ENCODE measurements at places on chromosomes 12 and 14.

DNA sequence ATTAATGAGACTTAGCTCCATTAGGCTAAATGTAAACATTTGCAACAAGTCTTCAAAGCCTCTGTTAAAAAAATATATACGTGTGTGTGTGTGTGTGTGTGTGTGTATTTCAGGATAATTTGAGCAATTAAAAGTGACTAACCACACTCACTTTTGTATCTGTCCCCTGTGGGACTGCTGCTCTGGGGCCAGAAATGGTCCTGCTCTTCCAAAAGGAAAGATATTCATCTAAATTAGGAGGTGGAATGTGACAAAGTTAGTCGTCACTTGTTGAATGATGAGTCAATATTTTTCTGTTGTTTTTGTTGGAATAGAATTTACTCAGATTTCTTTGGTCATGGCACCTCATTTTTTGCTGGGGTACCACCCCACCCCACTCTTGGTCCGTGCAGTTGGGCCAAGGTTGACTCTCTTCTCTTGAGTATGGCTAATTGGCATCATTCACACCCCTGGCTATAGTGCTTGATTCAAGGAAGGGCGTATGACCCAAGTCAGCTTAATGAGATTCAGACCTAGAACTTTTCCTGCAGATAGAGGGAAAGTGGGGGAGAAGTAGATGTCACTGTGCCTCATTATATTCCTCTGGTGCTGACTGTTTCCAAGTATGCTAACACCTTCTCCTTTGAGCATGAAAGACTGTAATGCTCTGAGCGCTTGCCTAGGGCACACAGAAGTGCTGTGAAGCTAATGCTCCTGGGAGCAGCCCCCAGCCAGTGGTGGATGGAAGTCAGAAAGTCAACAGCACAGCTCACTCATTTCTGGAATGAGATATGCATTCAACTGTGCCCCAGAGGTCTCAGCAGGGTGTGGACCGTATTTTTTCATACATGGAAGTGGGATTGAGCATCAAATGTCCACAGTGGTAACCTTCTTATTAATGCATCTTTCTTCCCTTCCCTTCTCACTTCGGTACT lies 577.0 kb upstream of the TBX3 start:
- DNase-seq, result no peak

- no peak for DNase-seq
Observed at GRCh38 chr14:90139199-90139598, 77.4 kb downstream of the KCNK13 start.

DNA sequence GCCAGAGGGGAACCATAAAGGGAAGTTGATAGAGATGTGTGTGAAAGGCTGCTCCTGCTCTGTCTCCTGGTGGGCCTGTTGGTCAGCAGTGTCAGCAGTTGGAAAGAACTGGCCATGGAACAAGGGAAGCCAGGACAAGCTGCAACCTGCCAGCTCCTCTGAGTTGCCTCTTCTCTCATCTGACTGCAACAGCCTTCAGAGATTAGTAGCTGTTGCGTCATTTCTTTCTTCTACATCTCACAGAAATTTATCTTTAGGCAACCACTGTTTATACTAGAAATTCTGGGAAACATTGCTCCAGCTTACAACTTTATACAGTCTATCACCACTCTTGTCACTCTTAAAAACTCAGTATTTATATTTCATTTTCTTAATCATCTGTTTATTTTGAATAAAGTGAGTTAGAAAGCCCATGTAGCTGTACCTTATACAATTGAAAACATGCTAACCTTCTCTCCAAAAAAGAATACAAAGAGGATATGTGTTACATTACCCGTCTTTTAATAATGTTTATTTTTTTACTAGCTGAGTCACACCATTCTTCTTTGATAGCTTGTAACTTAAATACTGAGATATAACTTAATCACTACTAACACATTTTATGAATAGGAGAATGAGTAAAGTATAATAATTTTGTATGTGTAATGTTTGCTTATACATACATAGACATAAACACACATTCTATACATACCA lies 224.2 kb downstream of the LRFN5 start:
- no peak for DNase-seq

- no peak for DNase-seq
Observed at GRCh38 chr12:54759751-54760150, 94.6 kb upstream of the MUCL1 start.

GRCh38 chr14:95474941-95475340 lies 41.5 kb downstream of the SYNE3 start:
- DNase-seq, result no peak

DNA sequence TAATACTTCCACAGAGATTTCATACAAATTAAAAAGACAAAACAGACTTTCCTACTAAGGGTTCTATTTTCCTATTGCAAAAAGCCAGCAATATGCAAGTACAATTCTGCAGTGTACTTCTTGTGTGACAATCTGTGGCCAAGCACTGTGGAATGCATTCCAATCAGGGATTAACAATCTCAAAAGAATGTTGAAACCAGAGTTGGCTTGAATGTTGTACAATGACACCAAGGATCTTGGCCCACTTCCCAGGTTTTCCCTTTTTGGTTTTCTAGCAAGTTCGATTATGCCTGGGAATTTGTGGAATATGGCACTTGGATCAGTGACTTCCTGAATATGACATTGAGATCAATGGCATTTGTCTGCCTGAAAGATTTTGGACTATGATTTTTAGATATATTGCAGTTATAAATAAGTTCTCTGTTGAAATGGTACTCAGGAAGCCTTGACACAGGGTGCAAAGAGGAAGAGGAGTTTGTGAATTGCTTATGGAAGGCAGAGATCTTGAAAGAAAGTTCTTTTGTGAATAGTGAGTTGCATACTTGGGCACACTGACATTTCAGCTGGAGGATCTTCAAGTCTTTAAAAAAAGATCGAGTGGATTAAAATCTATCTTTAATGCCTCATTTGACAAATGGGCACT lies 81.4 kb upstream of the FERMT2 start:
- no peak for DNase-seq

- no peak for DNase-seq
Observed at GRCh38 chr12:12810553-12811021, 2.6 kb upstream of the DDX47 start.

DNA sequence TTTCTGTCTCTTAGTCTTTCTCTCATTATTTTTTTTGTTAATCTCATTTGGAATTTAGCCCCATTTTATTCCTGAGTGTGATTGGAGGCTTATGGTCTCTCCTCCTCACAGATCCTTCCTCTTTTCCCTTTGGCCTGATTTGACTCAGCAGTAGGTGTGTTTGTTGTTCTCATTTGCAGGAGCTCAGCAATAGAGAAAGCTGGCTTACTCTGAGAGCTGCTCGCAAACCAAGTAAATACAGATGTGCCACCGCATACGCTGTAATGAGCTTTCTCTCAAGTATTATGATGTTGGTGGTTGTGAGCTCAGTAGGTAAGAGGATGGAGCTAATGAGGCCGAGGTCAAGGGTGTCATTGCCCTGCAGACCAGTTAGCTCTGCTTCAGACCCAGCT lies 206.5 kb downstream of the ETV6 start:
- no peak for DNase-seq

DNA sequence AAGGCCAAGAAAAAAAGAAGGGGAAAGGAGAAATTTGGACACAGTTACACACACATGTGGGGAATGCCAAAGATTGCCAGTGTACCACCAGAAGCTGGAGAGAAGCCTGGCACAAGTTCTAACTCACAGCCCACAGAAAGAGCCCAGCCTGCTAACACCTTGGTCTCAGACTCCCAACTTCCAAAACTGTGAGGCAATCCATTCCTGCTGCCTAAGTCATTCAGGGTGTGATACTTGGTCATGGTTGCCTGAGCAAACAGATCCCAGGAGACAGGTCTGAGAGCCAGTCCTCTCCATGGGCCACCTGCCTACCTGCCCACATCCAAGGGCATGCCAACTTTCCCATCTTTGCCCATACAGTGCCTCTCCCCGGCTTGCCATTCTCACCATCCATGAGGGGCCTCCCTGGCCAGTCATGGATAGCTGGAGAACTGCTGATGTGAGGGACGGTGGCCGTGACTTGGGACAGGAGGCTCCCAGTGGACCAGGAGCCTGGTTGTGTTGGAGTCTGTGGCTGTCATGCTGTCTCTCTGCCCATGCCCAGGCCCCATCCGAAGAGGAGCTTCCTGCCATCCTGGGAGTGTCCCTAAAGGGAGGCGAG lies 198.0 kb upstream of the RTL1 start:
- no peak for DNase-seq
